Activated T-cell treated with anti-CD3 and anti-CD28 coated beads, Interleukin-2, amount 50 U/mL, for 24 hours (primary cell): ENCODE measurements at places on chromosomes 2 and 18.

- H3K4me3 ChIP-seq = no peak overlapping the region
- peaks cover 23% of the 10 kb centered on the region for H3K4me1 ChIP-seq
- no peaks in the 10 kb centered on the region for H3K27me3 ChIP-seq
- no peaks in the 10 kb centered on the region for H3K36me3 ChIP-seq
- H3K27ac ChIP-seq = no peak overlapping the region
Measured at GRCh38 chr2:161946489-161947107, 127.4 kb downstream of the DPP4 start.

DNA sequence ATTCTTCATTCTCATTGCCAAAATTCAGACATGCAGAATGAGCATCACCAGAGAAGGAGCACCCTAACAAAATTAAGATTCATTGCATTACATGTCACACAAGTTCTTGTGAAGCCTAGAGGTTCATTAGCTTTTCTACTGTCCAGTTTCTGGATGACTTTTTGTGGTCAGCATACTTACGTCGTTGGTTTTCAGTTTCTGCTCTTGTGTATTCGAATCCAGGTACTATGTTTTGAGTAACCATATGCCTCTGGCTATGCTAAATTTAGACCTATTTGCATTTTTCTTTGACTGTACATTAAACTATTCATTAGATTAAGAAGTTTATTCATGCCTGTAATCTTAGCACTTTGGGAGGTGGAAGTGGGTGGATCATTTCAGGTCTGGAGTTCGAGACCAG, 251.3 kb downstream of the PARD3B start:
- no peaks in the 10 kb centered on the region for H3K4me1 ChIP-seq
- H3K27ac ChIP-seq = no peak overlapping the region

GRCh38 chr2:191249156-191249813, 4.1 kb downstream of the MYO1B start:
- peaks cover 22% of the 10 kb centered on the region for H3K4me1 ChIP-seq
- no peak overlapping the region for H3K4me3 ChIP-seq
- peaks cover 28% of the 10 kb centered on the region for H3K27me3 ChIP-seq
- no peaks in the 10 kb centered on the region for H3K36me3 ChIP-seq
- no peak for DNase-seq
- no peak overlapping the region for H3K27ac ChIP-seq

GRCh38 chr2:143231254-143231645, 102.0 kb downstream of the ARHGAP15 start:
- peaks cover 27% of the 10 kb centered on the region for H3K4me1 ChIP-seq
- no peak for DNase-seq
- no peak overlapping the region for H3K4me3 ChIP-seq
- peaks cover 76% of the 10 kb centered on the region for H3K36me3 ChIP-seq
- no peaks in the 10 kb centered on the region for H3K27me3 ChIP-seq
- no peak overlapping the region for H3K27ac ChIP-seq

GRCh38 chr2:144052083-144052482, 467.8 kb downstream of the ZEB2 start:
- H3K4me3 ChIP-seq = no peak overlapping the region
- H3K36me3 ChIP-seq = no peaks in the 10 kb centered on the region
- DNase-seq = no peak
- no peaks in the 10 kb centered on the region for H3K4me1 ChIP-seq
- no peaks in the 10 kb centered on the region for H3K27me3 ChIP-seq

DNA sequence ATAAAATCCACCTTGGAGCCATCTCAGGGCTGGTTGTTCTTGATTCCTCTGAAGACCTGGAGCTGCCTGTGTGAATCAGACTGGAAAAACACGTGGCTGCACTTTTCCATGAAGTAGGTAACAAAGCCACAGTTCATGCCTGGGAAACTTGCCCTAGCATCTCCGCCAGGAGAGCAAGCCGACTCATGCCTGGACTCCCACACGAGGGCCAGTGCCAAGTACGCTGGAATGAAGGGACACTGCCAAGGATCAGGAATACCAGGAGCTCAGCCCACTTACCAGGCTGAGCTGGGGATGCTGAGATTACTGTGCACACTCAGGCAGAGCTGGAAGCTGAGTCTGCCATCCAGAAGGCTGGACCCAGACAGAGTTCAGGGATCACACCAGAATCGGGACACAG, 10.9 kb upstream of the FHL2 start:
- H3K4me3 ChIP-seq = no peak overlapping the region
- H3K27ac ChIP-seq = no peak overlapping the region
- H3K27me3 ChIP-seq = peaks cover 32% of the 10 kb centered on the region
- no peak for DNase-seq
- no peaks in the 10 kb centered on the region for H3K36me3 ChIP-seq

DNA sequence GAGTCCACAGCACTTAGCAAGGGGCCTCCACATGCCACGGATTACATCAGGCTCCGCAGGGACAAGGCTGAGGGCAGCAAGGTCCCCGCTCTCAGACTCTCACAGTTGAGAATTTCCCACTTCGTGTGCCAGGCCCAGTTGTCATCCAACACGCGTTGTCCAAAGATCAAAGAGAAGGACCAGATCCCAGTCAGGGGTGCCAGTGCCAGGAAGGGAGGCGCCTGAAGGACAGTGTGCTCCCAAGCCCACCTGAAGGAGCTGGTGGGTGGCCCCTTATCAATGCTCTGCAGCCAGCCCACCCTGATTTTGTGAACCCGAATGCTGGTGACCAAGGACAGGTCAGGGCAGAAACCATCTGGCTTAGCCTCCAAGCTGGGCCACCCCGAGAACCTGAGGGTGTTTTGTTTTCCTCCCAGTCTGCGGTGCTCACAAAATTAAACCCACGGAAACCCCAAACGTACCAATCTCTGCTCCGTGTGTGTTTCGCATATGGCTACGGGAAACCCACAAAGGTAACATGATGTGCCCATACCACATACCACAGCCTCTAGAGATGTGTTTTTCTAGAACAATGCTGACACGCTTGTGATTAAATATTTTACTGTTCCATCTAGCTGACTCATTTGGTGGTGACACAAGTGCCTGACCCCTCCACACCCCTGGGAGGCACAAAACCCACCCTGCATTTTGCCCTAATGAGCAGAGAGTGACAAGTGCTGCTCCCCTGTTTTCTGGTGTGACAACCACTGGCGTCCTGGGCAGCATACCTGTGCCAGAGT, 24.5 kb downstream of the CRACDL start:
- no peak overlapping the region for H3K4me3 ChIP-seq
- peaks cover 36% of the 10 kb centered on the region for H3K27me3 ChIP-seq
- no peak overlapping the region for H3K27ac ChIP-seq
- DNase-seq = no peak
- H3K36me3 ChIP-seq = no peaks in the 10 kb centered on the region

- no peak overlapping the region for H3K27ac ChIP-seq
- DNase-seq = no peak
- H3K36me3 ChIP-seq = no peaks in the 10 kb centered on the region
- H3K4me3 ChIP-seq = no peak overlapping the region
- no peaks in the 10 kb centered on the region for H3K4me1 ChIP-seq
Measured at GRCh38 chr2:50042771-50043170, 888.5 kb upstream of the FSHR start.

DNA sequence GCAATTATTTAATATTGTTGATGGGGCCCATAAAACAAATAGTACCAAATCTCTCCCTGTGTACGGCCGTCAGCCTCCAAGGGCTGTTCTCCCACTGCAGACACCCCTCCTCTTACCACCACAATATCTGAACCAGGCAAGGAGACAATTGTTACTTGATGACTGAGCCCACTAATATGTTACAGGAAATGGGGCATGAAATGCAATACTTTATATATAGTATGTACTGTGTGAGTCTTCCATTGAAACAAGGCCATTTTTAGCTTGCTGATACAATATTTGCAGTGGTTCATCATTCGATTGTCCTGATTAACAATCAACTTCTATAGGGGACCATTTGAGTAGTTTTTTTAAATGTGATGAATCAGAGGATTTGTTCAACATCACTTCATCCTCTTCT, 307.3 kb downstream of the GBX2 start:
- no peaks in the 10 kb centered on the region for H3K4me1 ChIP-seq
- DNase-seq = no peak
- peaks cover 26% of the 10 kb centered on the region for H3K27me3 ChIP-seq

GRCh38 chr2:231241755-231242507, 43.5 kb downstream of the ARMC9 start:
- H3K4me3 ChIP-seq = no peak overlapping the region
- H3K27me3 ChIP-seq = no peaks in the 10 kb centered on the region
- DNase-seq = no peak
- no peaks in the 10 kb centered on the region for H3K36me3 ChIP-seq
- no peaks in the 10 kb centered on the region for H3K4me1 ChIP-seq
- no peak overlapping the region for H3K27ac ChIP-seq

- H3K36me3 ChIP-seq = no peaks in the 10 kb centered on the region
- H3K27me3 ChIP-seq = peaks cover 33% of the 10 kb centered on the region
- no peak overlapping the region for H3K4me3 ChIP-seq
- no peaks in the 10 kb centered on the region for H3K4me1 ChIP-seq
- no peak for DNase-seq
Measured at GRCh38 chr2:238998801-238999200, 150.9 kb downstream of the TWIST2 start.

- no peak for DNase-seq
- H3K4me3 ChIP-seq = no peak overlapping the region
- H3K36me3 ChIP-seq = no peaks in the 10 kb centered on the region
- H3K4me1 ChIP-seq = no peaks in the 10 kb centered on the region
- no peak overlapping the region for H3K27ac ChIP-seq
Measured at GRCh38 chr2:185610301-185610700, 128.3 kb upstream of the FSIP2 start.

- H3K36me3 ChIP-seq = no peaks in the 10 kb centered on the region
- no peak overlapping the region for H3K4me3 ChIP-seq
- no peak overlapping the region for H3K27ac ChIP-seq
- no peak for DNase-seq
Measured at GRCh38 chr18:34322365-34323289, 97.9 kb upstream of the NOL4 start.

GRCh38 chr2:199315299-199316179, 142.2 kb downstream of the SATB2 start:
- no peaks in the 10 kb centered on the region for H3K36me3 ChIP-seq
- H3K27me3 ChIP-seq = no peaks in the 10 kb centered on the region

GRCh38 chr2:74884118-74884762, 50.3 kb downstream of the HK2 start:
- H3K27me3 ChIP-seq = no peaks in the 10 kb centered on the region
- H3K4me1 ChIP-seq = no peaks in the 10 kb centered on the region
- DNase-seq = no peak

GRCh38 chr2:127371037-127371436, 16.7 kb downstream of the MAP3K2 start:
- no peak overlapping the region for H3K4me3 ChIP-seq
- H3K27ac ChIP-seq = no peak overlapping the region
- DNase-seq = no peak
- peaks cover 43% of the 10 kb centered on the region for H3K36me3 ChIP-seq
- peaks cover 46% of the 10 kb centered on the region for H3K4me1 ChIP-seq
- no peaks in the 10 kb centered on the region for H3K27me3 ChIP-seq

GRCh38 chr2:375270-375955, 87.5 kb upstream of the ALKAL2 start:
- no peaks in the 10 kb centered on the region for H3K36me3 ChIP-seq
- no peaks in the 10 kb centered on the region for H3K4me1 ChIP-seq
- no peak overlapping the region for H3K27ac ChIP-seq

GRCh38 chr2:95333888-95334338, 36.8 kb downstream of the KCNIP3 start:
- no peak overlapping the region for H3K4me3 ChIP-seq
- H3K27me3 ChIP-seq = no peaks in the 10 kb centered on the region

DNA sequence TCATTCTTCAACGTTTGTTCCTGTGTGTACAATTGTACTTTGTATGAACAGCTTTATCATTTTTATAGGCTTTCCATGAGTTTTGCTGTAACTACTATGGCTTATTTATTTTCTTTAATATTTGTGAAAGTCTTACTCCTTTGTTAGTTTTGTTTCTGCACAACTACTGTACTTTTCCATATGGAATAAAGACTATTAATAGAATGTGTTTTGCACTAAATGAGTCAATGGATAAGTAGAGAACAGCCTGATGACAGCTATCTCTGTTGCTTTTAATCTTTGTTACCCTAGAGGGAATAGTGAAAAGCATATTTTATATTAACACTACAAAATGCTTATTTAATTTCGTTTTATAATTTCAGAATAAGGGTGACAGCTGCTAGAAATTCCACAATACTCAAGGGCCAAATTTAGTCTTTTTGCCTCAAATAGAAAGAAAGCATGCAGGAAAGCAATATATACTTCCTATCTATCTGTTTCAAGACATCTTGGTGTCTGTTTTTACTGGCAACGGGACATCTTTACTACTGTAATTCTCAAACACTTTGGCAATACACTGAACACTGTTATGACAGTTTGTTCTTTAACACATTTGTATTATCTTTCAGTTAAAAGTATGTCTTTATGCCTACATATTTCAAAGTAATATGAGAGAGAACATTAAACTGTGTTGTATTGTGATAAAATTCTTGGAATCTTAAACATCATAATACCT, 53.9 kb downstream of the WDSUB1 start:
- H3K27me3 ChIP-seq = no peaks in the 10 kb centered on the region
- H3K36me3 ChIP-seq = peaks cover 26% of the 10 kb centered on the region
- no peak overlapping the region for H3K4me3 ChIP-seq
- no peak overlapping the region for H3K27ac ChIP-seq
- peaks cover 13% of the 10 kb centered on the region for H3K4me1 ChIP-seq
- no peak for DNase-seq

- DNase-seq = no peak
- peaks cover 5% of the 10 kb centered on the region for H3K27me3 ChIP-seq
- H3K4me1 ChIP-seq = no peaks in the 10 kb centered on the region
- H3K36me3 ChIP-seq = no peaks in the 10 kb centered on the region
- H3K27ac ChIP-seq = no peak overlapping the region
Measured at GRCh38 chr2:133484784-133485183, 83.5 kb downstream of the NCKAP5 start.

- peak within 1 kb of the TSS; percentile 72 for H3K4me3 ChIP-seq
- DNase-seq = peak; percentile 90
- H3K27me3 ChIP-seq = peaks cover 81% of the 10 kb centered on the region
- no peak within 1 kb of the TSS for H3K27ac ChIP-seq
- H3K4me1 ChIP-seq = peaks cover 26% of the 10 kb centered on the region
- no peaks in the 10 kb centered on the region for H3K36me3 ChIP-seq
Measured at GRCh38 chr2:73293534-73294171, at the start of gene EGR4. EGR4 (minus strand) TSS chr2:73293548; CDS start chr2:73293317, 231 bp downstream.

DNA sequence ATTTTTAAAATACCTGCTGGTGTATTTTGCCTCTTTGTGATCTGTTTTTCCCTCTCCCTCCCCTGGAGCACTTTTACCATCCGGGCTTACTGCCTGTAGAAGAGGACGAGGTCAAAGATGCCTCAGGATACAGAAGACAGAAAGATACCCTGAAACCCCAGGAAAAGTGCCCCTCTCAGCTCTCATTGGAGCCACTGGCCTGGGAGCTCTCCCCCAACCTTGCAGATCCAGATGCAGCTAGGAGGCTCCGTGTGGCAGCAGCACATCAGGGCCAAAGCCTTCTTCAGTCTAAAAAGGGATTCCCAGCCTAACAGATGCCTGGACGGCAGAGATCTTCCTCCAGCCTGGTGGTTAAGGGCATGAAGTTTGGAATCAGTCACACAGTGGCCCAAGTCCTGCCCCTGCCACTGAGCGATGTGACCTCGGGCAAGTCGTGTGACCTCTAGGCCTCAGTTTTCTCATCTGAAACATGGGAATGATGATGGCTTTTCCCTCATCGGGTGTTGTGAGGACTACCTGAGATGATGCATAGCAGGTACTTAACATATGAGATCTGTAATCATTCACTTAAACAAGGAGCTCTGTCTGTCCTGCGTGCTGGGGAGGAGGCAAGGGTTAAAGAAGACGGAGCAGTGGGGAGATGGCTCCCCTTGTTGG, 239.4 kb downstream of the DYSF start:
- no peak overlapping the region for H3K4me3 ChIP-seq
- no peak for DNase-seq
- H3K36me3 ChIP-seq = no peaks in the 10 kb centered on the region
- H3K4me1 ChIP-seq = no peaks in the 10 kb centered on the region
- no peaks in the 10 kb centered on the region for H3K27me3 ChIP-seq
- no peak overlapping the region for H3K27ac ChIP-seq
